NCI-H2081 treated with DMSO at 0.1 percent for 48 hours (cell line): ENCODE measurements at places on chromosomes 12 and 14.

- no peak for DNase-seq
Observed at GRCh38 chr14:70073924-70074566, 114.7 kb downstream of the SLC8A3 start.

DNA sequence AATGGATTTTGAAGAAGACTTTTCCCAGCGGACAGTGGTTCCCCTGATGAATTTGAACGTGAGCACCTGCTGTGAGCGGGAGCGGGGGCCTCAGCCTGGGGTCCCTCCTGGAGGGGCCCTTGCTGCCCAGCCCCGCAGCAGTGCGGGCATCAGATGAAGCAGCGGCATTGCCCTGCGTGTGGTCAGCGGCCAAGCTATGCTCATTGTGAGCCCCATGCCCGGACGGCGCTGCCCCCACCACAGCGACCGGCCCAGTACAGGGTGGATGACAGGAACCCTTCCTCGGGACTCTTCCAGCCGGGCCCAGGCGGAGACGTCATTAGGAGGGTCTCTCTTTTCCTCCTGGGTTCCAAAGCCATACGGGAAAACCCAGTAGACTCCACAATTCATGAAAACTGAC lies 3.5 kb downstream of the LRCOL1 start:
- DNase-seq, result no peak

DNA sequence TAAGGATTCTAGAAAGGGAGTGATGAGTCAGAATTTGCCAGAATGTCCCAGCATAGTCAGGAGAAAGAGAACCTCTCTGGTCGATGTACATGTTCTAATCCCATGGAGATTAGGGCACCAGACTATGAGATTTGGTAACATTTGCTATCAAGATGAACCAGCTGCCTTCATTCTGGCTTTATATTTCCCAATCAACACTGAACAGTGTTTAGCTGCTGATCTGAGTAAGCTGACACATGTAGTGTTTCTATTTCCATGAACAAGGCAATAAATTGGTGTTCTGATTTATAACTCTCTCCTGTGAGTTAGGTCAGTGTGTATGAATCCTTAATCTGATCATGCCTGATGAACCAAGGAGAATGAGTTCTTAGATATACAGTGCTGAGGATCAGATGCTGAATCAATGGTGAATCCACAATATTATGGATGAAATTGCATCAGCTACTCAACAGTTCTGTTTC lies 158.0 kb upstream of the AMIGO2 start:
- no peak for DNase-seq

DNA sequence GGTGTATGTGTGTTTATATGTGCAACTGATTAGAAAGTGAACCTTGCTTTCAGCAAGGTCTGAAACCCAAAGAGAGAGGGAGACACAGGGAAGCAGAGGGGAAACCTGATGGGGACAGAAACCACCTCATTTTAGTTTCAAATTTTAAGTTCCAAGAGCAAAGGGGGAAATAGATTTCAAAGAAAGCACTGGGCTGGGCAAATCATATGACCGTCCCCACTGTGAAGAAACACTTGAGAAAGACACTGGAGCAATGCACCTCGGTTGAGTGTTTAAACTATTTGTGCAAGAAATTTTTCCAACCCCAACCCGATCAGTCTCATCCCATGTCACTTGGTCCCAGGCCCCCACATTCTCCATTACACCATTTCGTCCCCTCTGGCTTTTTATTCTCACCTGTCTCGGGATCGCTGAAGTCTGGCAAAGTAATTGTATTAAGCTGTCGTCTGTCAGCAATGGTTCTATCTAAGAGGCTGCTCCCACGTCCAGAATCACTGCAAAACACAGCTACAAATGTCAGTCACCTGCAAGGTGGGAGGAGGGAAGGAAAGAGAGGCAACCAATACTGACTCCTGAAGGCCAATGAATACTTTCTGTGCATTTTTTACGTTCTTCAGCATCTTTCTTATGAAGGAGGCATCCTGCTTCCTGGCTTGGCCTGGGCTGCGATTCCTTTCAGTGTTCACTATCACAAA lies 205.7 kb downstream of the TTC7B start:
- DNase-seq, result no peak

GRCh38 chr14:100866666-100867630 lies 36.6 kb downstream of the RTL1 start:
- DNase-seq, result no peak

DNA sequence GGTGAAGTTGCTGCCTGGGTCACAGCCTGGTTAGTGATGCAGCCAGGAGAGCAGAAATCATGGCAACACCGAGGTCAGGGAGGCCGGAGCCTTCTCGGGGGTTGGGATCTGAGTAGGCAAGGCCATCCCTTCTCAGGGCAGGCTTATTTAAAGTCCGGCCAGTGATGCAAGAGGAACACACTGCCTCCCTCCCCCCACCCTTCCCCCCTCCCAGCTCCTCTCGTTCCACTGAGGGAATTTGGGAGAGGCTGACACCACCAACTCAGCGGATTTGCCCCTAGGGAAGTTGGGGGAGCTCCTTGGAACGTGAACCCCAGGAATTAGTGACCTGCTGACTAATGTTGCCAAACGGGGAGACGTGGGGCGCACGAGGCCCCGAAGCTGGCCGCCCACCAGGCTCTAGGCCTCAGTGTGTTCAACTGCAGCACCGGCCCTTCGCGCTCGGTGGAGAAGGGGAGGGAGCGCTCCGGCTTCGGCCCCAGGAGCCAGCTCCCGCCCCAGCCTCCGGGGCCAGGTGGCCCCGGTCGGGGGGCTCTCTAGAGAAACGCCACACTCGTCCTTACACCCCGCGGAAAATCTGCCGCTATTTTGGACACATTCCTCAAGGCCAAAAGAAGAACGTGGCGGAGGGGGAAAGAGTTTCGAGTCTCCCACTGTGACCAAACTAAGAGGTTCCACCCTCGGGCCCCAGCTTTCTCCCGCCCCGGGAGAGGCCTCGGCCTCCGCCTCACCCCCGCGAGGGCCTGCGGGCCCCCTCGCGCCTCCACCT lies 1.6 kb downstream of the CTDSP2 start:
- no peak for DNase-seq

- no peak for DNase-seq
Observed at GRCh38 chr12:56271031-56271430, 4.3 kb downstream of the COQ10A start.
